ENCODE measurements at places on chromosomes 3 and 15.

DNA sequence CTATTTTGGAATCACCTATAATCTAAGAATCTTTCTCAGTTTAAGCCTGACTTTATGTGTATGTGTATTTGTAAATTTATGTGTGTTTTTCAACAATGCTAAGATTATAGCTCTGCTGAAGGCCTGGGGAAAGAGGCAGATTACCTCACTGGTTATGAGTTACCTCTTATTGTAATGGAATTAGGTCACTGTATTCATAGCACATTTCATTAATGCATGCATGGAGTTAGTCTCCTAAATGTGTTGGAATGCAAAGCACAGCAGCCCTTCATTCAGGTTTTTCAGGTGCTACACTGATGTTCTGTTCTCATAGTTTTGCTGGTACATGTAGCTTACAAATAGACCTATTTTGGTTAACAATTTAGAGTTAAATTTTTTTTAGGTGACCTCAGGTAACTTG is 9.5 kb downstream of the GPR87 start:
- no peak for DNase-seq

- DNase-seq = no peak
These were observed 354.9 kb upstream of the ATP11B start for GRCh38 chr3:182438398-182438797.

DNA sequence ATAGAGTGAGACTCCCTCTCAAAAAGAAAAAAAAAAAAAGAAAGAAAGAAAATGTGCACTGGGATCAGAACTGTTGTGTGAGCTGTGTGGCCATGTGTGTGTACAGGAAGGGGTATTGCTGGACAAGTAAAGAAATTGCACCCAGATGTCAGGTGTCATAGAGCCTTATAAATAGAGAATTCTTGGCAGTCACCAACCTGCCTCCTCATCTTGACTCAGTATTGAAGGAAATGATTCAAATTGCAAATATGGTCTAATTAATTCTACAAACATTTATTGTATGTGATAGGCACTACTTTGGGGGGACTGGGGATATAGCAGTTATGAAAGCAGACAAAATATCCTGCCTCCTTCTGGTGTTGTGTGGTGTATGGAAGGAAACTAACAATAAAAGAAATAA is 243.8 kb upstream of the TTC14 start:
- DNase-seq = no peak

- no peak for DNase-seq
These were observed 95.3 kb upstream of the HES1 start for GRCh38 chr3:194040516-194041273.

- DNase-seq = no peak
These were observed 368.1 kb downstream of the ZPLD1 start for GRCh38 chr3:102802819-102803420.

GRCh38 chr3:126994661-126995245 is 11.8 kb downstream of the PLXNA1 start:
- no peak for DNase-seq

- no peak for DNase-seq
These were observed 13.7 kb upstream of the PARP6 start for GRCh38 chr15:72285927-72286516.

DNA sequence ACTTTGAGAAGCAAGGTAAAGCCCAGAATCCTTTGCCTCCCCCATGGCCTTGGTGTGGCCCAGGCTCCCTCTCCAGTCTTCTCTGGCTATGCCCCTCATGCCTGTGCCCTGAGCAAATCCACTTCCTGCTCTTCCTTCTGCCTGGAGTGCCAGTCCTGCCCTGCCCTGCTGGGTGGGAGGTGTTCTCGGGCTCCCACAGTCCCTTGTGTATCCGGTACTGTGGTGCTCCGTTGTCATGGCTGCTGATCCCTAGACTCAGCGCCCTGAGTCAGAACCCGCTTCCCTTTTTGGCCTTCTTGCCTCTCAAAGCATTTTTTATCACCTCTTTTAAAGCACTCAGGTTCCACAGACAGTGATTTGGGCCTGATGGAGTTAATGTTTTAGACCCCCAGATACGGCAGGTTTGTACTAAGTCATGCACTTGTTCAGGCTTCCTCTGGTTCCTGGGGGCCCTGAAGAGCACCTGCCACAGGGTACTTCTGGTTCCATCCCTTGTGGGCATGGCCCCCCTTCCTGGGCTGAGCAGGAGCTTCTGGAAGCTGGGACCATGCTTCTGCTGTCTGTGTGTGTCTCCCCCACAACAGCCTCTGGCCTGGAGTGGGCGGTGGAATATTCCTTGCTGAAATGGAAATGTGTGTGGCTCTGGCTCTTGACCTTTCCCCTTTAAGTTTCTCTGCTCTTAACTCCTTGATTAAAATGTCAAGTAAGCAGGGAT is 29.6 kb upstream of the ADAMTS7 start:
- no peak for DNase-seq
